Activated T-helper 1 cell treated with anti-CD3 and anti-CD28 coated beads, Interleukin-2, amount 50 U/mL, for 16 hours (primary cell): ENCODE measurements at places on chromosomes 7 and 10.

- DNase-seq = no peak
Observed at GRCh38 chr7:159115601-159116501, 28.8 kb downstream of the VIPR2 start.

GRCh38 chr10:52357971-52358370 is 43.9 kb downstream of the DKK1 start:
- DNase-seq = no peak

DNA sequence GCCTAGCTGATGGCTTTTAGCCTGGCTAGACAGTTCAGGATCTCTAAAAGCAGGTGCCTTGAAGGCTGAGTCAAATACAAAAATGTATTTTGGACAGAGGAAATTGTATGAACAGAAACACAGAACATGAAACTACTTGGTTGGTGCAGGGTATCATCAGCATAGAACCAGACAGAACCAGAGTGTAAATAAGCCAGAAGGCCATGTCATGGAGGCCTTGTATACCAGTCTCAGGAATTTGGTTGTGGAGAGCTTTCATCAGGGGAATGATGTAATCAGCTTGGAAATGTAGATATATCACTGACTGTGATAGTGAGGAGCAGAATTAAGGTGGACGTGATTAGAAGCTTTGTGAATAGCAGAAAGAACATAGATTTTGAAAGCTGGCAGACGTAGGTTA is 82.9 kb downstream of the CFTR start:
- DNase-seq = no peak

- no peak for DNase-seq
Observed at GRCh38 chr7:116530107-116530820, 5.4 kb downstream of the CAV1 start.

DNA sequence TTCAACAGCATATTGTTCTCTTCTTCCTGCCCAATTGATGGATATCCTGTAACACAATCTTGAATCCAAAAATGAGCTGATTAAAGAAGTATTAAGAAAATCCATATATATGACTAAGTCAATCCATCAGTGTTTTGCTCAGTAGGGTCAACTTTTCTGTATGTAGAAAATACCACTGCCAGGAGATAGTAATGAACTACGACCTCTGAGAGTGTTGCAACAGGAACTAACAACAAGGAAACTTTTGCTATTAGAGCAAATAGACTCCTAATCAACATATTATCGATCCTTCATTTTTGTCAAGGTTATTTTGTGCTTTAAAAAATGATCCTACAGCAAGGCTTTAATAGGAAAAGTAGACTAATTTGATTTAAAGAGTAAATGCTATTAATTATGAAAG is 405.3 kb upstream of the ETV1 start:
- DNase-seq = no peak

DNA sequence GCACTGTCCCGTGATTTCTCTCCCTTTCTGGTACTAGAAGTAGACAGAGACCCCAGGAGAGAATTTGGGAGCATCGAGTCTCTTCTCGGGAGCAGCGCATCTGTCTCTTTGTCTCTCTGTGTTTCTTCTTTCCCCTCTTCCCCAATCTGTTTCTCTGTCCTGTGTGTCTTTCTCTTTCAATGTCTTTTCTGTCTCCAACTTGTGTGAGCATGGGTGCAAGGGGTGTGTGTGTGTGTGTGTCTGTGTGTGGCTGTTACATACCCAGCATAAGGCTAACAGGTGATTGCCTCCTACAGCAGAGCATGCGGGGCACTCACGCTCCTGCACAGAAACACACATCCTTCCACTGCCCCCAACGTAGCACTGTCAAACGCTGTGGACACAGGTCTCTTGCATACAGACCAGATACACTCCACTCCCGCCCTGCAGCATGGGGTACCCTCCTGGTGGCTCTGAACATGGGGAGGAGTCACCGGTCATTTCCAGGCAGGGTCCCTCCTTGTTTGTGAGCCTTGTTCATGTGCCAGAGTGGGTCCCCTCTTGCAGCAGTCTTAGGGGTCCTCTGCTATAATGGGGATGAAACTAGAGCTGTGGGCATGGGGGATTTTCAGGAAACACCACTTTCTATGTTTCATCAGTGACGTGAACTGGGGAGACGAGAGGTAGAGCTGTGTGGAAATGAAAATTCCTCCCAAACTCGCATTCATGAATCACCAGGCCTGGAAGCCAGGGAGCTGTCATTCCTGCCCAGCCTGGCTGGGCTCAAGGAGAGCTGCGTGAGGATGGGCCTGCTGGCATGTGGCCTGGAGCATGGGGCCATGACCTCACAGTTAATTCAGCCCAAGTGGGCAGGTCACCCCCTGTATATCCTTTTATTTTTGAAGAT is 980 bp downstream of the ADAMTS14 start:
- no peak for DNase-seq

DNA sequence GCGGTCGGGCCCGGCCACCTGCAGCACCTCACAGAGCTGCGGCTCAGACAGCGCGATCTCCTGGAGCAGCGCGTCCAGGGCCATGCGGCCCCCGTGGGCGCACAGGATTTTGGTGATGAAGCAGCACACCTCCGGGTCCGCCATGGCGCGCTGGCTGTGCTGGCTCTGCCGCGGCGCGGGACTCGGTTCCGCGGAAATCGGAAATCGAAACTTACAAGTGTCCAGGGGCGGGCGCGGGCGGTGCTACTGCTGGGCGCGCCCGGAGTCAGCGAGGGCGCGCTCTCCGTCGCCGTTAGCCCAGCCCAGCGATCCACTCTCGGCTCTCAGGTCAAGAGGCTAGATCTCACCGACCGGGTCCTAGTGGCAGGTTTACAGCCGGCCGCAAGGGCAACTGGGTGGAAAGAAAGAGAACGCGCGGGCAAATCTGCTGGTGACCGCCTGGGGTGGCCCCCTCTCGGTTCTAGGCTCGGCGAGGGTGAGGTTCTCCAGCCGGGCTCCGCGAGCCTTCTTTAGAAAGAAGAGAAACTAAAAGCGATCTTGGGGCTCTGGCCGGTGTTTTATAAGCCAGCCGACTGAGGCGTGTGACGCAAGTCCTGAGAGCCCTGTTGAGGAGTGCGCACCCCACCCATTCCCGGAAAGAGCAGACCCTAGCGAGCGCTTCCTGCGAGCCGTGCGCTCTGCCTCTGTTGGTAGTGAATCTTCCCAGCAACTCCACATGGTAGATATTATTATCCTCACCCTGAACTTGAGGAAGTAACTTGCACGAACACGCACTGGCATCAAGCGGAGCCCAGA is at the start of gene ZC3HAV1:
ZC3HAV1 (minus strand) TSS at position 533 of the 795 bp plus-strand sequence; CDS start at position 144, 389 bp downstream.
- peak; percentile 78 for DNase-seq

- no peak for DNase-seq
Observed at GRCh38 chr10:127462643-127463295, 86.3 kb upstream of the NPS start.

DNA sequence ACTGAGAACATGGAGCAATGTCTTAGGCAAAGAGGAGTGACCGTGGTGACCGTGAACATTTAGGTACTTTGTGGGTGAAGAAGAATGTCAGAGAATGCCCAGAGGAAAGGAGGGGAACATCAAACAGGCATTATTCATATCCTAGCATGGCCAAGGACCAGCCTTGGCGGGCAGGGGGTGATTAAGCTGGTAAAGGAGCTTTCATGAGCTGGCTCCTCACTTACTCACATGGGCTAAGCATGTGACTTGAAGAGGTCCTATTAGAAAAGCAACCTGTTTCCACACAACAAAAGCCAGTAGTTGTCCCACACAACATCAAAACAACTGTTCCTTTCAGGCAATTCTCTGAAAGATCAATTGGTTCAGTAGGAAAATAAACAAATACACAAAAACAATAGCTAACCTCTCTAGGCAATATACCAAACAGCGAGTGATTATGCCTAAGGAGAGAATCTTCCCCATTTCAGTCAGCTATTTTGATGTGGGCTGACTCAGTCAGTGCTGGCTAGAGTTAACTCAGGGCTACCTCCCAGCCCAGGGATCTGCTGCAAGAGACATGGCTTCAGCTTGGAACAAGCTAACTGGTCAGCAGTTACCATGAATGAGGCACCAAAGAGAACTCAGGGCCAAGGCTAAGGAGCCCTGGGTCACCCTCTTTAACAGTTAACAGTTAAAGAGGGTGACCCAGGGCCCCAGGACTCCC is 283.5 kb downstream of the ARHGAP12 start:
- no peak for DNase-seq

- DNase-seq = peak; percentile 49
Observed at GRCh38 chr7:106283831-106284713, 711 bp downstream of the NAMPT start.

- no peak for DNase-seq
Observed at GRCh38 chr7:72023926-72024325, 388.2 kb downstream of the CALN1 start.

- no peak for DNase-seq
Observed at GRCh38 chr10:92486637-92487036, 87.3 kb downstream of the IDE start.

DNA sequence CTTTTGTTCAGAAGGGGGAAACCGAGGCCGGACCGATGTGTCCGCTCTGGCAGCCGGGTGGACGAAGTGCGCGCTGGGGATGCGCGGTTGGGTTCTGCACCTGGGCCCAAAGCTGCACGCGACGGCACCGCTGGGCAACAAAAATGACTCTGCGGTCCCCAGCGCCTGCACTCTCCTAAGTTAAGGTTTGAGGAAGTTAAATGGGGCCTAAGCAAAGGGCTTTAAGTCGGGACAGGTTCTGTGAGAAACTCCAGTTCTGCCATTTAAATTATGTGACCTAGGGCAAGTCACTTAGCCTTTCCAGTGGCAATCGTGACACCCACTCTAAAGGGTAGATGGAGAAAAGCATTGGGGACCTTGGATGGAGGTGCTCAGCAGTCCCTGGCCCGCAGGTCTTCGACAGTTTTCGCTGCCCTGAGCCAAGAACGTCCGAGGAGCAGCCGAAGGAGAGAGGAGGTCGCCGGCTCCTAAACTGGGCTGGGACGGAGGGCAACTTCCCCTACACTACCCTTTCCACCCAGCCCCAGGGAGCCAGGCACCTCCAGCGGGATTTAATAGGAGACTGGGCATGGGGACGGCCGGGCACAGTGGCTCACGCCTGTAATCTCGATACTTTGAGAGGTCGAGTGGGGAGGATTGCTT is 534 bp upstream of the ACBD5 start:
- DNase-seq = no peak

DNA sequence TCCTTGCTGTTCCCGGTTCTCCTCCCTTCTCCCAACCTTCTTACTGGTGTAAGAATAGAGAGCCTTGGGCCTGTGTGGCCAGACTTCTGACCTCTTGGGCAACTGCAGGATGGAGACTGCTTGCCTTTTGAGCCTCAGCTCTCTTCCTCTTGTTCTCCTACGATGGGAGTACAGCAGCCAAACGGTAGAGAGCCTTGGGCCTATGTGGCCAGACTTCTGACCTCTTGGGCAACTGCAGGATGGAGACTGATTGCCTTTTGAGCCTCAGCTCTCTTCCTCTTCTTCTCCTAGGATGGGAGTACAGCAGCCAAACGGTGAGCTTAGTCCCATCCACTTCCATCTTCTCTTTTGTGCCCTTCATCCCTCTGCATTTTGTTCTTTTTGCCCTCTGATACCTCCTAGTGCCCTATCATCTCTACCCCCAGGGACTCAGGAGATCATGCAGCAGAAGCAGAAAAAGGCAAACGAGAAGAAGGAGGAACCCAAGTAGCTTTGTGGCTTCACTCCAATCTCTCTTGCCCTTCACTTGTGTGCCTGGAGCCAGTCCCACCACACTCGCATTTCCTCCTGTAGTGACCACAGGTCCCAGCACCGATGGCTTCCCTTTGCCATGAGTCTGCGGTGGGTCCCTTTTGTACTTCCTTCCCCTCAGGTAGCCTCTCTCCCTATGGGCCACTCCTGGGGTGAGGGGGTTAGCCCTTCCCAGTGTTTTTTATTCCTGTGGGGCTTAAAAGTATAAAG is 15.3 kb downstream of the SLC25A13 start:
- DNase-seq = no peak

GRCh38 chr7:2042650-2043049 is 190.1 kb downstream of the MAD1L1 start:
- no peak for DNase-seq

DNA sequence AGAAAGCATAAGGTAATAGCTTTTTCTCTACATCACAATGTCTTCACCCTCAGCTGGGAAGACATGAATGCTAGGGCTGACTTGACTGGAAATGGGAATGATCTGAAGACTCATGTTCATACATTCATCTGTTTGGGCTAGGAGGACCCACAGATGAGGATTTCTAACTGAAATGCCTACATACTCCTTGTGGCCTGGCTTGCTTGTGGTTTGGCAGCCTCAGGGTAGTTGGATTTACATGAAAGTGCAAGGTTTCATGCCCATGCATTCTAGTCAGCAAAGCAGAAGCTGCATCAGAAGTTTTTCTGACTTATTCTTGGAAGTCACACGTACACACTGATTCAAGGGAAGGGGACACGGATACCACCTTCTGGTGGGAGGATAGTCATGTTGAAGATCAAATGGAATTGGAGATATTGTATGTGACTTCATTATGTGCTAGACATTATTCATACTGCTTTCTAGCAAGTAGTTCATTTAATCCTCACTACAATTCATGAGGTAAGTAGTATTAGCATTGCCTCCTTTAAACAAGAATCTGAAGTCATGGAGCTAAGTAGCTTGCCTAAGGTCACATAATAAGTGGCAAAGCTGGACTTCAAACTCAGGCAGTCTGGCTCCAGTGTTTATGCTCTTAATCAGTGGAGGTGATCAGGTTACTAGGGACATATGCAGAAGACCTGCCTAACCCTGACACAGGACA is 957.0 kb downstream of the LRMDA start:
- no peak for DNase-seq

DNA sequence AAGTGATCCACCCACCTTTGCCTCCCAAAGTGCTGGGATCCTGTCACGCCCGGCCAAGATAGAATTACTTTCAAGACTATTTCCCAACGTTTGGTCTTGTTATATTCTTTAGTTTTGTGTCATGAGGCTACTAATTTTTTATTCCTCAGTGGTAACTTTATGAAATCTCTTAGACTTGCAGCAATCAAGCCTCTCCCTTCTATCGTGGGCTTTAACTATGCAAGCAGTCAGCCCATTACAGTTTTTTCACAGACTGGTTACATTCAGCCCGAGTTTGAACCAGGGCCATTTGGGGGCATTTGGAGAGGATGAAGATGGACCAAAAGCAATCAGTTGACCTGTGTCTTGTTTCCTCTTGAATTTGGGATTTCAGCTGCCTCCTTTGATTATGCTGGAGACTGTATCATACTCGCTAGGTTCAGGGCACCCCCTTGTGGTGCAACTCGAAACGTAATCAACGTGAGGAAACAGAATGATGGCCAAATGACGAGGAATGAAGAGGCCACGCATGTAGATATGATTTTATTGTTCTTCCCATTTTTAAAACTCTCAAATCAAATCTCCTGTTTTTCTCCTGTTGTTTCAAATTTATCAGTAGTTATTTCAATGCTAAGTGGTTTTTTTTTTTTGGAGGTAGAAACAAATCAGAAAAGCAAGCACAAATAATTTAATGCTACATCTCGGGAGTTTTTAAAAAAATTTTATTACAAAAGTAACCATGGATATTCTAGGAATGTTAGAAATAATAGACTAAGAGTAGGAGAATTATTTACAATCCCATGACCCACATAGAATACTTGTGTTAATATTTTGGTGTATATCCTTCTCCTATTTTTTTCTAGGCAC is 151.6 kb downstream of the KIAA1217 start:
- no peak for DNase-seq

DNA sequence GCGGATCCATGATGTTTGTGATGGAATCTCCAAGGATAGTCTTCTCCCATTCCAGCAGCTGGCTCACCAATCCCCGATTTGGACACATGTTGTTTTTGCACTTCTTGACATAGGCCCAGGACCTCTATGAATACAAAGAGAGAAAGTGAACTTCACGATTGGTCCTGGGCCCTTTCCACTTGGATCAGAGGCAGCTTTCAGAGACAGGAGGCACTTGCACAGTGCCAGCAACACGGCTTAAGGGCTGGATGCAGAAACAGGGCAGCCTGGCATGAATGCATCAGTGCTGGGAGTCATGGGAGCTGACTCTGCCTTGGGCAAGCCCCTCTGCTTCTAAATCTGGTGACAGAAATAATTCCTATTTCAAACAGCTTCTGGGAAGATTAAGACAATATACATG is 2.1 kb upstream of the TMEM120A start:
- no peak for DNase-seq
